ENCODE measurements at places on chromosomes 13 and 19. TPM values are rescaled to one million over a fixed set of nuclear protein-coding genes. Genes with fewer than 3 reads are reported as not detected.

The FBXO27 gene
- 4.4 TPM for total RNA-seq

The HCN2 gene
- total RNA-seq, result 28.3 TPM

- no peak for DNase-seq
- H3K4me3 ChIP-seq, result peak overlapping the region; percentile 67
- peaks cover 24% of the 10 kb centered on the region for H3K4me1 ChIP-seq
- H3K36me3 ChIP-seq, result no peaks in the 10 kb centered on the region
Observed at GRCh38 chr13:71865874-71866334, 1.1 kb downstream of the DACH1 start.

DNA sequence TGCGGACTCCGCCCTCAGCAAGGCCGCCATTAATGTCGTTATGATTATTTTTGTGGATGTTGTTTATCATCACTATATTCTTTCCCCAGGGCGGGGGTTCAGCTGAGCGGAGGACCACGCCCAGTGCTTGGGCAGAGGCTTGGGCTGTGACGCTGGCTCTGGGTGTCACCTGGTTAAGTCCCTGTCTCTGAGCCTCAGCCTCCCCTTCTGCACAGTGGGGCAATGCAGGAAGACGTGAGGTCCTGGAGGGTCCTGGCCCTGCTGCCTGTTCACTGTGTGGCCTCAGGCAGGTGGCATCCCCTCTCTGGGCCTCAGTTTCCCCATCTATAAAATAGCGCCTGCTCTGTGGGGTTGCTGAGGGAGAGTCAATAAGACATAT lies 32.5 kb downstream of the NFIC start:
- H3K4me1 ChIP-seq, result peaks cover 34% of the 10 kb centered on the region
- H3K4me3 ChIP-seq, result no peak overlapping the region
- DNase-seq, result no peak
- H3K36me3 ChIP-seq, result peaks cover 4% of the 10 kb centered on the region

GRCh38 chr13:97367016-97367822 lies 66.8 kb upstream of the RAP2A start:
- no peak for DNase-seq
- peaks cover 43% of the 10 kb centered on the region for H3K4me1 ChIP-seq
- H3K27me3 ChIP-seq, result no peaks in the 10 kb centered on the region
- peaks cover 43% of the 10 kb centered on the region for H3K36me3 ChIP-seq
- H3K4me3 ChIP-seq, result peak overlapping the region; percentile 1
